ENCODE measurements at places on chromosomes 4 and X.

DNA sequence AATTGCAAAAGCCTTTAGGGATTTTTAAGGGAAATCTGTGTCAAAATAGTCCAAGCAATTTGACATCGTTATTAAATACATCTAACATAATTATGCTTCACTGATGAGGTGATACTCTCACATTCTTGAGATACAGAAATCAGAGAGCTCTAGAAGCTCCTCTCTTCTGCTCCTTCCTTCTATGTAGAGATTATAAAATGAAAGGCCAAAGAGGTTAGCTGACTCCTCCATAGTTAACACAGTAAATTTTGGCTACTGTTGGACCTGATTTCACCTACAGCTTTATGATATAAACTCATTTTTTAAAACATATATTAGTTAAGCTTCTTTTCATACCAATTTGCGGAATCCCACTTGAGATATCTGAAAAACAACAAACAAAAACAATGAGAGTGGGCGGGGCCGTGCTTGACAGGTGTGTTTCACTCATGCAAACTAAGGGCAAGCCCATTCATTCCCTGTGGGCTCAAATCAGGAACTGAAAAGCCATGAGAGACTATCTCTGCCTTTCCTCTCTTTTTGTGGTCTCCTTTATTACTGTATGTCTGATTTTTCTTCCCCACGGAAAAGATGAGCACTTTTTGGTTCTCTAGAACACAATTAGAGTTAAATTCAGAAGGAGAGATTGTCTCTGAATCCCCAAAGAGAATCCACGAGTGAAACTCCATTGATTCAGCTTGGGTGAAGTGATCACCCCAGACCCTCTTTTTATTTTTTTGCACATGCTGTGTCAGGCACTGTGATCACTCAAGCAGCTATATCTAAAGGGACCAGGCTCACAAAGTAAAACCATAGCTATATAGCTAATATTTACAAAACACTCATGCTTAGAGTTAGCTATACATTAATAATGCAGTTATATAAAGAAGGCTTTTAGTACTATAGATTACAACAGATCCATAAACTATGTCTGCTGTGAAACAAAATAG is 566.3 kb downstream of the IL15 start:
- no peak for DNase-seq

GRCh38 chrX:154473683-154474082 is 5.4 kb downstream of the LAGE3 start:
- DNase-seq = no peak

GRCh38 chr4:36292556-36293188 is 11.3 kb downstream of the DTHD1 start:
- DNase-seq = no peak

DNA sequence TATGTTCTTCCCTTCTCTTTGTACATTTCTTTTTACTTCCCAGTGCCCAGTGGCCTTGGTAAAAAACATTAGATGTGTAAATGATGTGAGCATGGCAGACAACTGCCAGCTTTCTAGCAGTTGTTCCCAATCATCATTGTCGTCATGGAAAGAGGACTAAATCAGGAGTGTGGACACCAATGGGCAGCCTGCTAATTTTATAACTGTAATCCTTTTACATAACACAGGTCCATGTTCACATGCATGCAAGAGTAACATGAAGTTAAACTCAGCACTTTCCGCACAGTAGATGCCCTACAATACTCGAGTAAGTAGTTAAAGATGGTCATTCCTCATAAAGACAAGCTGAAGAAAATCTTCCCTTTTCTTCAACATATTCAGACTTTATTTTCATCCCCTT is 23.4 kb upstream of the G3BP2 start:
- DNase-seq = no peak

DNA sequence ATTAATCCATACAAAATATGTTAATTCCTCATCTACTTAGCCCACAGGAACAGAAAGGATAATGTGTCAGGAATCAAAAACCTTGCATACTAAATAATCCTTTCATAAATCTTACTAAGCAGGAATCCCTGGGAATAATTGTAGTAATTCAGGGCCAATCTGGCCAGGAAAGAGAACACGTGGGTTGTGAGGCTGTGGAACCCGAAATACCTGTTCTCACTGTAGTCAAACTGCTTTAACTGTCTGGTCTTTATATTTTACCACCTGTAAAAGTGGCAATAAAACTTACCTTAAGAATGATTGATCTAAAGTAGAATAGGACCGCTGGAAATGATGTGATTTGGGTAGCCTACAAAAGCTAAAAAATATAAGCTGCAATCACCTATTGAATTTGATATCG is 1620.9 kb downstream of the STIM2 start:
- no peak for DNase-seq

DNA sequence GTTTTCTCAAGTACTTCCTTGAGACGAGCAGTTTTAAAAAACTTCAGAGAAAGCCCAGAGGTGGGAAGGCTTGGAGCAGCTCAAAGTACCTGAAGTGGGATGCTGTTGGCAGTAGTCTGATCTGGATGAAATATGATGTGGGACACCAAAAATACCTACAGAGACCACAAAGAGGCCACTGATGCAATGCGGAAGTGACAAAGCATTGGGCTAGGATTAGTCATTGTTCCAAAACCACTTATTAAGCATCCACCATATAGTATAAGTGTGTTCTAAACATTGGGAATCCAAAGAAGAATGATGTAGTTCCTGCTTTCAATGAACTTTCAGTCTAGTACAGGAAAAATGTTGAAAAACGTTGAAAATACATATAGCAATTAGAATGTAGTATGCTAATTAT is 386.1 kb upstream of the CNKSR2 start:
- no peak for DNase-seq

GRCh38 chr4:89737888-89738287 is 99.1 kb downstream of the SNCA start:
- no peak for DNase-seq

- DNase-seq = no peak
Measured at GRCh38 chrX:109880629-109881028, 122.3 kb upstream of the TMEM164 start.

DNA sequence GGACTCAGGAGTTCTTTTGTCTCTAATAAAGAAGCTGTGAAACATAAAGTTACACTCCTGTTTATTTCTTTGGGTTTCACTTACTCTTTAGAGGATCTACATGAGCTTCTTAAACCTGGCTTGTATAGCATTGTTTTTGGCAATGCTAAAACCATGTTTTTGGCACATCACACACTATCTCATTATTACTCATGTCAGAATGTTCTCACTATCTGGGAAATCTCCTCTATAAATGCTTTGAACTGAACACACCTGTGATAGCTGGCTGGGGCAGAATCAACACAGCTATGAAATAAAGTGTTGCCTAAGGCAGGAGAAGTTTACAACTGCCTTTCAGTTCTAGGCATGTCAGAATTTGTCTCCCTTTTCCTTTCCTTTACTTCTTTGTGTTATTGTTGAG is 52.6 kb downstream of the SULT1B1 start:
- DNase-seq = no peak

DNA sequence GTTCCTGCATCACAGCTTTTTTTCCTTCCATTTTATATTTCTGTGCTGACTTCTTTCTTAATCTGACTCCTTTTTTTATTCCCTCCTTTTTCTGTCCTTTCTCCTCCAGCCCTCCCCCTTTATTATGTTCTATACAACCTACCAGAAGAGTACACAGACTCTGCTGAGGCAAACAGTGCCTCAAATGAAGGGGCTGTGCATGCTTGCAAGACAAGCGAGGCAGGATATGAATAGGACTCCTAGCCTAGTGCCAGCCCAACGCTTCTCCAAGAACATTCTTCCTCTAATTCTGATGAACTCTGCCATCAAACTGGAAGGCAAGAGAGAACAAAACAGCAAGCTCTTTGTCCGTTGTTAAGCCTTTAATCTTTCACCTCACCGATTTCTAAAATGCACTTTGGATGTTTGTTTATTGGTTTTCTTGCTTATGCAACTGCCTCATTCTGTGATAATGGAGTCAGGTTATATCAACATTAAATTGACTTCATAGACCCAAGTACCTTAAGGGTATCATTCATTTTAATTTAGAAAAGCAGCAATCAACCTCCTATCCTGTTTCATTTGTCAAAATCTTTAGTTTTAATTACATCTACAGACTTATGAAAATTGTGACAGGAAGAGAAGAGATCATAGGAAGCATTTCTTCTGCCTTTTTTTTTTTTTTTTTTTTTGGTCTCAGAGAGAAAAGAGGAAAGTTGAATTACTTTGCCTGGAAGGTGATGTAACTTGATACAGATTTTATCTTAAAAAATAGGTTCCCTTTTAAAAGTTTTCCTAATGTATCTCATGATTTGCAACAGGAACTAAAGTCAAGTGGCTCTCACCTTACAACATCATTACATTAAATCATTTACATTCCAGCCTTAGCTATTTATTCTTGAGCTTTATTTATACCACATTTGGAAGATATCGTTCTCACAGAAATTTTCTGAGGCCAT is 284.7 kb upstream of the FTHL17 start:
- no peak for DNase-seq

- DNase-seq = no peak
Measured at GRCh38 chr4:151052785-151053184, 37.7 kb upstream of the LRBA start.

GRCh38 chr4:159946983-159947615 is 844.2 kb downstream of the RAPGEF2 start:
- no peak for DNase-seq

DNA sequence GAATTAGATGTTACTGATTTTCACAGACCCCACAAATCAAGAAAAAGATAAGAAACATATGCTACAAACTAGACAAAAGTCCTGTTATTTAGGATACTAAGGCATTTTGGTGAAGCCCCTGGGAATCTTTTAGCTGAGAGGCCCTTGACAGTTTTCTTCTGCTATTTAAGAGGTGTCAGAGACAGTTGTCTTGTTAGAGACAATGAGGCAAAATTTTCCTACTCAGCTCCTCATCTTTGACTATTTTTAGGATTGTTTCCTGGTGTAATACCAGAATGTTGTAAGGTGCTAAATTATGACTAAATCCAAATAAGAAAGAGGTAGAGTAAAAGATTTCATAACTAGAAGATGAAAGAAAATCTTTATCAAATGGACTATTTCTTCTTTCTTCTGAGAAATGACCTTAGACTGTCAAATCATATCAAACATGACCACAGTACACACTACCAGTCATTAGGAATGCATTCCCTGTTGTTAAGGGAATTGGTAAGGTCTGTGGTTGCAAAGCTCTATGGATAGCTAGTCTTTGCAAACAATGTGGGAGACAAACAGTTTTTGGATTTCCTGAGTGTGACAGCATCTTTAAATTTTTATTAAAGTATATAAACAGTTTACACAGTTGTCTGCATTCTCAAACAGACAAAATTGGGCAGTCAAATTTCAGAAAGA is 926.1 kb downstream of the ADGRL3 start:
- DNase-seq = no peak

DNA sequence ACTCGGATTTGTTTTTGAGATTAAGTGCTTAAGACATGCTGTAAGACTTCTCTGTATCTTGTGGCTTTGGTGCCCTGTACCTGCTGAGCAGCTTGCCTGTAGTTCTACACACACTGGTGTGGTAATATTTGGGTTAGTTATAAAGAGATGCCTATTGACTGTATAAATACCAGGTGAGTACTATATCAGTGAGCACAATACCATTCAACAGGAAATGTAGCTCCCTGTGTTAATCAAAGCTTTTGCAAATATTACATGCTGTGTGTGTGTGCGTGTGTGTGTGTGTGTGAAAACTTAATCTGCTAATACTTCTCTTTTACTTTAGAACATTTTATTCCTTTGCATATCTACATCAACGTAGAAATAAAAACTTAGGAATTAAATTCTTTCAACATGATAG is 30.1 kb downstream of the MYOZ2 start:
- DNase-seq = no peak

GRCh38 chr4:44646151-44646550 is 5.3 kb downstream of the YIPF7 start:
- DNase-seq = no peak

DNA sequence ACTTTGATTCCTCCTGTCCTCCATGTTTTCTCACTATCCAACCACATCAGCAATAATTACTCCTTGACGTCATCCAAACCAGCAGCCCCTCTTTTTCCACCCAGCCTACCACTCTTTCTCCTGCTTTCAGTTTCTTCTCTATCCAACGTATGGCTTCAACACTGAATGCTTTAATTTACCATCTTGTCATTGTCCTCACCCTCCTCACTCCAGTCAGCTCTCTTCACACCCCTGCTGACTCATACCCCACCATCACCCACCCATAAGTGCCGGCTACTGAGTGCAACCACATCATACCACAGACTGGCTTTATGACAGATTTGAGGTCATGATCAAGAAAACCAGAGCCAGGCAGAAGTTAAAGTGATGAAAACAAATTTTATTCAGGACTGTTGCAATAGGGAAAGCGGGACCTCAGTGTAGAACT is 9.8 kb upstream of the ANXA5 start:
- DNase-seq = no peak

DNA sequence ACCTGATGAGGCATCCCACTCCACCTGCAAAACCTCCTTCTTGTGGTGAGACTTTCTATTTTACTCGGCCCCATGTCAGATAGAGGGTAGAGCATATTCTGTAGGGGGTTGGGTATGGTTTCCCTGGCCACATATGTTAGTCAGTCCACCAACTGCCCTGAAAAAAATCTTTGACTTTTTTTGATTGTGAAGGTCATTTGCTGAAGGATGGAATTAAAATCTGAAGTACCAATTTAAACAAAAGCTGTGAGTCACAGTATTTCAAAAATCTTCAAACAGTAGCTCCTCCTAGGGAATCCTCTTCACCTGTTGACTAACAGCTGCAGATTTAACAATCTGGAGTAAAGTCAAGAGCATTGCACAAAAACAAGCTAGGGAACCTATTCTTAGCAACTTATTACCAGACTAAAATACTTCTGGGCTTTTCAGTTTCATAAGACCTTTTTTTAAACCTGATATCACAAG is 8.0 kb upstream of the CCDC110 start:
- DNase-seq = no peak

DNA sequence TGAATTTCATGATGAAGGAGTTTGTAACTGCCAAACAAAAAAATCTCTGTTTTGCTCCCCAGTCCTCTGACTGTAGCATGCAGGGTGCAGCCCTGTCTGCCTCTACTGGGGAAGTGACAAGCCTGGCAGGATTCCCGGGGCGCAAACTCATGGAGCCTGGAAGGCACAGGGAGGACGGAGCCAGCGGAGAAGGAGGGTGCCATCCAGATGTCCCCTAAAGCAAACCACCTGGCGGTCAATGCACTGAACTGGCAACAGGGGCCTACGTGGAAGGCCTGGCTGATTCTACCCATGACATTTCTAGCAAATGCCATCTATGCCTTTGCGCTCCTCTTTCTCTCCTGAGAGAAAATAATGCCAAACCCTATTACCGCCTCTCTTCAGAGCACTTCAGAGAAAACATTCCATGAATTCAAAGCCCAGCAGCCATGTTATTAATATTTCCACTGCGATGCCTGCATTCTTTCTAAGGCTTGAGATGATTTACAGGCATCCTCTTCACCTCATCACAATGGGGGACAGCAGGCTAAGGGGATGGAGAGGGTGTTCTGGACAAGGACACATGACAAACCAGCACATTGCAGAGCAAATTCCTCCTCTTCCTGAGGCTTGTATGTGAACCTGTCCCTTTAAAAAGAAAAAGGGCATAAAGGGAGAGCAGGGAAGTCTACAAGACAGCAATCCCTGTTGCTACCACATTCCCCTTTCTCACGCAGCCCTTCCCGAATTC is 329.3 kb upstream of the NOCT start:
- no peak for DNase-seq

GRCh38 chrX:119359618-119360382 is 39.3 kb upstream of the SLC25A43 start:
- no peak for DNase-seq

Data from stimulated activated CD4-positive, alpha-beta T cell treated with anti-CD3 and anti-CD28 coated beads, TNF-alpha, amount 100 ng/mL, for 24 hours (primary cell).